Liver (tissue), 10 donors: ENCODE measurements at places on chromosomes 4 and X. TPM values are rescaled to one million over a fixed set of nuclear protein-coding genes. Genes with fewer than 3 reads are reported as not detected.

MSMO1 gene
- total RNA-seq, result 721 TPM

ASB12 gene
- not detected for total RNA-seq

SLC10A6 gene
- total RNA-seq, result 0.25 TPM

DNA sequence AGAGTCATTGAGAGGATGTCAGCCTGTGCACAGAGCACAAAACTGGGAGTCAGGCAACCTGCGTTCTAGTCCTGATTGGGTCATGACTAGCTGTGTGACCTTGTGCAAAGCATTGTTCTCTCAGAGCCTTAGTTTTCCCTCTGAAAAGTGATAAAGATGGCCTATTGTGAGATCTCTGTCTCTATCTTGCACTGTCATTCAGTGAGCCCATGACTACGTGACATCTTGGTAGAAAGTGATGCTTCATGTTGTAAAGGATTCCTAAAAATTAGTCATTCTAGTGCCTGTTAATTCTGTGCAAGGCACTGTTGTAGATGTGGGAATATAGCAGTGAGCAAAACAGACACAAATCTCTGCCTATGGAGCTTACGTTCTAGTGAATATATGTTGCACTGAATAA, 2.5 kb downstream of the PGRMC1 start:
- DNase-seq, result no peak

DNA sequence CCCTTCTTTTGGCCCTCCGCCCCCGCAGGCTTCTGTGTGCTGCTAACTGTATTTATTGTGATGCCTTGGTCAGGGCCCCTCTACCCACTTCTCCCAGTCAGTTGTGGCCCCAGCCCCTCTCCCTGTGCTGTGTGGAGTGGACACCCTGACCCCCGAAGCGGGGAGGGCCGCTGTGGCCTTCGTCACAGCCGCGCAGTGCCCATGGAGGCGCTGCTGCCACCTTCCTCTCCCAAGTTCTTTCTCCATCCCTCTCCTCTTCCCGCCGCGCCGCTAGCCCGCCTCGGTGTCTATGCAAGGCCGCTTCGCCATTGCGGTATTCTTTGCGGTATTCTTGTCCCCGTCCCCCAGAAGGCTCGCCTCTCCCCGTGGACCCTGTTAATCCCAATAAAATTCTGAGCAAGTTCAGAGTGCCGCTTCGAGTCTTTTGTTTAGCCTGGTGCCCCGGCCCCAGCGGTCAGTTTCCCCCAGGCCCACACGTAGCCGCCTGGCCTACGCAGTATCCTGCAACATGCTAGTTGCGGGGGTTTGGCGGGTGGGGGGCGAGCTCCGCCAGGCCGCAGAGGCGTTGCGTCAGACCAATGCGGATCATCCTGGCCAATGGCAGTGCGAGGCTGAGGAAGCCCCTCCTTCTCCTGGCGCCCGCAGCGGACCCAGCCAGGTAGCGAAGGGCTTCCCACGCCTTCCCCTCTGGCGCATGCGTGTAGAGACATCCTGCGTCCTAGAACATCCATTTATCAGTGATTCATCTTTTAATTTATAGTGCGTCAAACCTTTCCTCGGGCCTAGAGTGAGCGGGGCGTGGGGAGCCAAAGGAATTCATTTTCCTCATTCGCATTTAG, 5.6 kb upstream of the KANTR start:
- peak; percentile 52 for DNase-seq

DRD5 gene
- not detected for total RNA-seq

GRCh38 chr4:98625920-98626319, 32.5 kb downstream of the TSPAN5 start:
- DNase-seq, result no peak
